NCI-H1092 (cell line): ENCODE measurements at places on chromosomes 12 and 14.

GRCh38 chr14:105102361-105102870 lies 37.2 kb upstream of the GPR132 start:
- no peak for DNase-seq

GRCh38 chr12:12068751-12069150 lies 2.0 kb upstream of the BCL2L14 start:
- no peak for DNase-seq

DNA sequence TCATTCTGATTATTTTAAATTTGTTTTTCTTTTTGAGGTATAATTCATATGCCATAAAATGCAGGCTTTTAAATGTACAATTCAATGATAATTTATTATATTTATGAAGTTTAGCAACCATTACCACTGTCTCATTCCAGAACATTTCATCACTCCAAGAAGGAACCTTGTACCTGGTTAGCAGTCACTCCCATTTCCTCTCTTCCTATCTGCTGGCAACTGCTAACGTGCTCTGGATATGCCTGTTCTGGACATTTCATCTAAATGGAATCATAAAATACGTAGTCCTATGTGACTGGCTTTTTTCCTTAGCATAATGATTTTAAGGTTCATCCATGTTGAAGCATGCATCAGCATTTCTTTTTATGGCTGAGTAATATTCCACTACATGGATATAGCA lies 15.5 kb downstream of the CPSF6 start:
- no peak for DNase-seq

GRCh38 chr12:133233993-133234564 lies 1.6 kb downstream of the ANHX start:
- no peak for DNase-seq

GRCh38 chr14:46887144-46887543 lies 235.6 kb upstream of the RPL10L start:
- DNase-seq, result no peak

- DNase-seq, result no peak
These were observed 225.0 kb downstream of the KCNC2 start for GRCh38 chr12:74984631-74985030.

GRCh38 chr14:69877492-69877891 lies 1.7 kb upstream of the SMOC1 start:
- peak; percentile 37 for DNase-seq

- no peak for DNase-seq
These were observed 716.0 kb upstream of the TBX3 start for GRCh38 chr12:115400011-115400410.

- DNase-seq, result no peak
These were observed 58.0 kb downstream of the SYNE2 start for GRCh38 chr14:63910583-63911363.

GRCh38 chr14:49614196-49614595 lies 6.2 kb downstream of the RPL36AL start:
- no peak for DNase-seq

- no peak for DNase-seq
These were observed 23.5 kb upstream of the GPRC5D start for GRCh38 chr12:12975322-12976077.

GRCh38 chr14:61813096-61813606 lies 50.9 kb downstream of the SNAPC1 start:
- DNase-seq, result no peak

GRCh38 chr12:106300761-106301160 lies 1.8 kb upstream of the TCP11L2 start:
- no peak for DNase-seq

DNA sequence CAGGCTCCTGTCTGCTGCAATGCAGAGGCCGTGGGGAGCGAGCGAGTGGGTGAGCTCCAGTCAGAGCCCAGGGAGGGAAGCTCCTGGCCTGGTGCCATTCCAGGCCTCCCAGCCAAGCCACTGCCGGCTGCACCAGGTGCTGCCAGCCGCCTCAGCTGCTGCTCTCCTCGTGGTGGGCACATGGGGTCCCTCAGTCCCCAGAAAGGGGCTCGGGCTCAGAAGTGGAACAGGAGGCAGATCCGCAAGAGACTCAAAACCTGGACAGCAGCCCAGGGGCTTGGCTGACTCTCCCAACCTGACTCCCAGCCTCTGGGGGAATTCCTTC lies 2.4 kb downstream of the ABCB9 start:
- peak; percentile 68 for DNase-seq

GRCh38 chr12:53046655-53047220 lies 3.1 kb upstream of the TNS2 start:
- DNase-seq, result no peak

DNA sequence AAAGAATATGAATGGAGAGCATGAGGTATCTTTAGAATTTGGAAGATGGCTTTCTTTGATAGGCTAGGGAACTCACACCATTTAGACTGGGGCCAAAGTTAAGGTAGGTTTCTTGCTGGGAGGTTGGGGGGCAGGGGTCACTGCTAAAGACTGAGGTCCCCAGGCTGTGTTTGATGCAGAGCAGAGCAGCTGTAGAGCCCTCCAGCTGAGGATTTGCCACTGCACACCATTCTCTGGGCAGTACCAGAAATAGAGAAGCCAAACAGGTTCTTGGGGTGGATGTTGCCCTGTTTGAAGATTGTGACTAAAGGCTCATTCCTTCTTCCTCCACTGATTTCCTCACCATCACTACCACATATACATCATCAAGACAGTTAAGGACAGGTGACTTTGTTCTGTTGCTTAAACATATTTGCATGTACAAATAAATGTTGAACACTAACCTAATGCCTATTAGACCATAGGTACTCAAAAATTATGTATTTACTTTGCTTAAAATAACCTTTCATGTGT lies 7.9 kb downstream of the NTF3 start:
- DNase-seq, result no peak

DNA sequence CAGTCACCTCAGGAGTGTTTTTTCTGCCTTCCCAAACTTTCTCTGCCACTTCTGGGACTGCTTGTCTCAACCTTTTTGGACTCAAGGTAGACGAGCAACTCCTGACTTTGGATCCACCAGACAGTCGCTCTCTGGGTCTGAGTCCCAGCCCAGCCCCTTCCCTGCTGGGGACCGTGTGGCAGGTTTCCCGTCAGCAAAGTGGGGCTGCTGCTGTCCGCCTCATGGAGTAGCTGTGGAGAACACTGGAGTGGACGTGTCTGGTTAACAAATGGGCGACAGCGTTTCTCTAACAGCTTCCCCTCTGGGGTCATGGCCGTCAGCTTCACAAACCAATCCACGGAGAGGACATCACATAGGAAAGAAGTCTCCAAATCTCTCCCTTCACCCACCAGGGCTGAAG lies 54.8 kb downstream of the KCTD10 start:
- no peak for DNase-seq

GRCh38 chr12:107552263-107552662 lies 133.3 kb upstream of the PWP1 start:
- no peak for DNase-seq

- DNase-seq, result no peak
These were observed 87.0 kb downstream of the SEC23A start for GRCh38 chr14:39015964-39016577.

DNA sequence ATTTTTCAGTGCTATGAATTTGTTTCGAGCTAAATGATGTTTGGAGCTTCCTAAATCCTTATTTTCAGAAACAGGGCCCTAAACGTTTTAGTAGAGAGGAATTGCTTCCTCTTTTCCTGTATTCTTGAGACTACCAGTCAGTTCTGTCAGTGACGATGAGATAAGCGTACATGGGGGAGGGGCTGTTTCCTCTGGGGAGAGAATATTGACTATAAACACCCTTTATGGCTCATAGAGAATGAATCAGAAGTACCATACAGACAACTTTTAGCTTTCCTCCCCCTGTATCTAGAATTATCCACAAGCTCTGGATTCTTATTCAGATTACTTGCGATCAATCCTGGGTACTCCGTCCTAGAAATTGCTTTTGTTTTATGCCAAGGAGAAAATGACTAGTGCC lies 5.1 kb downstream of the TBK1 start:
- DNase-seq, result no peak

DNA sequence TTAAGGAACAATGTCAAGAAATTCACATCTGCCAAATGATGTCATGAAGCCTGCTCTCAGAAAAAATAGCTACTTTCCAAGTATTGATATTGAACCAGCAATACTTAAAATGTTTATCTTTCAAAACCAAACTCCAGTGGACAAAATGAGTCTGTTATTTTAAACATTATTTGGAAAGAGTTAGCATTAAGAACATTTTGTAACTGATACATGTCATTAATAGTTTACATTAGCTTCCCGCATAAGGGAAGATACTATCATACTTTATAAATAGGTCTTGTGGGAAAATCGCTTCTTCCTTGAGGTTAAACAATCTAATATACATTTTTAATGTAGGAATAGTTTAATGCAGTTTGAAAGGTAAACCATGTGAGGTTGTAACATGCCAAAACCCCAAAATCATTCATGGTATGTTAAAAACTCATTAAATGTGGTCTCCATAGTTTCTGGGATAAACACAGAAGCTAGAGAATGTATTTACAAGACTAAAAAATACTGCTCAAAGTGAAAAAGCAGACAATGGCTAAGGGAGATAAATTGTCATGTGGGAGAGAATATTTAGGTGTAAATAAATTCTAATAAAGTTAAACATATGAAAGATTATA lies 73.4 kb upstream of the ATP2B1 start:
- DNase-seq, result no peak

GRCh38 chr12:4762773-4763172 lies 42.6 kb downstream of the GALNT8 start:
- no peak for DNase-seq

GRCh38 chr12:795305-795704 lies 42.9 kb downstream of the WNK1 start:
- no peak for DNase-seq

- DNase-seq, result no peak
These were observed 246.1 kb upstream of the CCDC196 start for GRCh38 chr14:66240105-66240504.

- DNase-seq, result no peak
These were observed 82.9 kb downstream of the FGD4 start for GRCh38 chr12:32482226-32482625.

DNA sequence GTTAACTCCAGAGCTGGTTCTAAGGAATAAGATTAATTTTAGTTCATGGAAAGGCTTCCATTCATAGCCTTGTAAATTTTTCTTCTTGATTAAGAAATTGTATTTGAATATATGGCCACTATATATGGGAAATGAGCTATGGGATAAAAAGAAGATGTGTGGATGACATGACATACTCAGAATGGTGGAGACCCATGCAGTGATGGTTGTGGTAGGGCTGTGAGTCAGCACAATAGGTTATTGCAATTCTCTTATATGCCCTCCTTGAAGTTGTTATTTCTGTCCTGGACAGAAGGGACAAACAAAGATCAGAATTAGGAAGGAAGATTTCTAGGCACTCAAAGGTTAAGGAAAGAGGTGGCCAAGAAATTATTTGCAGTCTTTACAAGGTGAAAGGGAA lies 21.5 kb downstream of the RASSF9 start:
- DNase-seq, result no peak

GRCh38 chr14:105852378-105853088 lies 326.1 kb downstream of the TMEM121 start:
- no peak for DNase-seq

DNA sequence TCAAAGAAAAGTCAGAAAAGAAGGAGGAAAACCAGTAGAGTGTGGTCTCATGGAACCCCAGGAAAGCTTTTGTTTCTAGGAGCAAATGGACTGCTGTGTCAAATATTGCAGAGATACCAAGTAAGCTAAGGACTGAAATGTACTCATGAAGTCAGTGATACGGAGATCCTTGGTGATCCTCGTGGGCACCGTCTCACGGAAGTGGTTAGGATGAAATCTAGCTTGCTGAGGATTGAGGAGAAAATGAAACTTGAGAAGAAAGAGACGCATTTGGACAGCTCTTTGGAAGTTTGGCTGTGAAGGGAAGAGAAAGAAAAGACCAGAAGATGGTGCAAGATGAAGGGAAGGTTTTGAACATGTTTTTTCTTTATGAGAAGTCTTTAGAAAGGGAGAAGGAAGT lies 104.0 kb upstream of the CCND2 start:
- no peak for DNase-seq

GRCh38 chr14:34460841-34461240 lies 1.2 kb downstream of the SPTSSA start:
- no peak for DNase-seq

DNA sequence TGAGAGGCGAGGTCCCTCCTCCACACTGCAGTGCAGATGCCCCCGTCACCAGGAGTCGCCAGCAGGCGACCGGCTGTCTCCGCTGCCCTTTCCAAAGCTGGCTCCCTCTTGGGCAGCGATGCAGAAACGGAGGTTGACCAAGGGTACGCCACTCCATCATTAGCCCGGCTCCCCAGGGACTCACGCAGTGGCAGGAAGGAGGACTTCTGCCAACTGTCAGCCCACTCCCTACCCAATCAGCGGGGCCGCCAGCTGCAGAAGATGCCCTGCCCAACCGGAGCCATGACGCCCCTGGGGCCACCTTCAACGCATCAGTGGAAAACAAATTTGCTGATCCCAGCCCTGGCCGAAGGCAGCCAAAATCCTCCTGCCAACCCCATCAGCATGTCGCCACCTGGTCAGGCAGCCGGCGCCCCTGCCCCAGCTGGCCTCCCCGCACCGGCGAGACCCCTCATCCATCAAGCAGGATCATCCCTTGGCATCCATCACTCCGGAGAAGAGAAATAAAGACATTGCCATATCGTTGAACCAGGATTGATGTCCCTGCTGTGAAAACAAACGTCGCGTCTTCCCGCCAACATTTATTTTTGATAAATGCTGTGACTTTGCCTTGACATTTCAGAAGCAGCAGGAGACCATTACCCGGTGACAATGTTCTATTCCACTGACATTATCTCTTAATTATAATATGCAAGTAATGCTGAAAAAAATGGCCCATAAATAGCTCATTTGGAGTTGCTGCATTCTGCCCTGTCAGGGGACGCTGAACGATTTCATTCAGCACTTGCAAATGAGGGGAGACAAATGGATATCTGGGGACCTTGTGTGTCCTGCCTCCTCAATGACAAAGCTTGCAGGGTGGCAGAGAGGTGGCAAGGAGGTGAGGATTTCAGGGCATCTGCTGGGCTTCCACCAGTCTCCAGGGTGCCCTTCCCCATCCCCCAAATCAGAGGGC lies 105.1 kb downstream of the SCARB1 start:
- DNase-seq, result peak; percentile 88

- no peak for DNase-seq
These were observed 1207.3 kb downstream of the SLC16A7 start for GRCh38 chr12:60803147-60803546.

DNA sequence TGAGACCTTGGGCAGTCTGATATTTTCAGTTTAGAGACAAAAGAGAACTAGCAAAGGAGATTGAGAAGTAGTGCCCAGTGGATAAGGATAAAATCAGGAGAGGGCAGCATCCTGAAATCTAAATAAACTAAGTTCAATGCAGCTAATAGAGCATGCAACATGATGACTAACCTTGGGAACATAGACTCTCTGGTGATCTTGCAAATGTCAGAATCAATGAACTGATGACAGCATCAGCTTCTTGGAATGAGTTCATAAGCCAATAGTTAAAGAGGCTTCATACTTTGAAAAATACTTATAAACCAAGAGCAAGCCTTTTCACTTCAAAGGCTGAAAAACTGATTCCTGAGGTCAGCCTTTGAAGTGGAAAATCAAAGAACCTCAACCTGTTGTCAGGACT lies 8.2 kb downstream of the TAS2R19 start:
- DNase-seq, result no peak
